Caco-2 (cell line): ENCODE measurements at places on chromosomes 16 and 17. TPM values are rescaled to one million over a fixed set of nuclear protein-coding genes. Genes with fewer than 3 reads are reported as not detected.
A peak's percentile ranks its signal among the peaks of the same experiment; 100 is the strongest.

DNA sequence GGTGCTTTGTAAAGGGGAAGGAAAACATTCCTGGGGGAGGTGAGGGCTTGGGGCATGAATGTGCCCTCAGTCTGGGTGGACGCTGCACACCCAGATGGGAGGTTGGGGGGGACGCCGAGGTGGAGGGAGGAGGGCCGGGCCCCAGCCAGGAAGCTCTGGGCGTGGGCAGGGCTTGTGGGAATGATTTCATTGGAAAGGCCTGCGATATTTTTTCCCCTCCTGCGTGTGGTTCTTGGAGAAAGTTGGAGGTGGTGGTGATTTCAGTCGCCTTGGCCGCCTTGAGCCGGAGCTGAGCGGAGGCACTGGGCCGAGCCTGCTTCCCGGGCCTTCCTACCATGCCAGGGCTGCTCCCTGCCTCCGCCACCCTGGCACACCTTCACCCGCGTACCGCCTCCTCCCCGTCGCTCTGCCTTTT, 26.4 kb upstream of the CLEC18A start:
- H3K27ac ChIP-seq = no peak overlapping the region
- DNase-seq = no peak
- H3K27me3 ChIP-seq = no peaks in the 10 kb centered on the region
- no peak overlapping the region for H3K4me3 ChIP-seq

- peaks cover 4% of the 10 kb centered on the region; the same call in 1 of the 2 replicates for H3K4me1 ChIP-seq
- H3K4me3 ChIP-seq = no peak overlapping the region
- no peaks in the 10 kb centered on the region for H3K36me3 ChIP-seq
- no peaks in the 10 kb centered on the region for H3K27me3 ChIP-seq
- no peak for DNase-seq
These were observed 5.7 kb downstream of the GPR179 start for GRCh38 chr17:38338053-38338452.

DNA sequence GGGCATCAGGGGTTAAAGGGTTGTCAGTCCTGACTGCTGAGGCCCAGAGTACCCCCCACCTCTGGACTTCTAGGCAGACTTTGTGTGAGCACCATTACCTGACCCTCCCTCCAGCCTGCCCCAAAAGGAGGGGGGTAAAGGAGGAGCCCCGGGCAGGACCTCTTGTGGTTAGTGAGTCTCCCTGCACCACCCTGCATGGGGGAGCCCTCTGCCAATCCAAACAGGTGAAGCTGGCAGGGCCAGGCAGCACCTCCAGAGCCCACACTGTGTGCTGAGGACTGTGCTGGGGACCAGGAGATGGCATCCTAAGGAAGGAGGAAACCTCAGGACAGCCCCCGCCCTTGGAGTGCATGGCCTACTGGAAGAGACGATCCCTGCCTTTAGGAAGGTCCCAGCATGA, 2.6 kb upstream of the KRT14 start:
- no peaks in the 10 kb centered on the region for H3K4me1 ChIP-seq
- no peaks in the 10 kb centered on the region for H3K27me3 ChIP-seq
- no peaks in the 10 kb centered on the region for H3K36me3 ChIP-seq

- no peak overlapping the region for H3K27ac ChIP-seq
- no peak overlapping the region for H3K4me3 ChIP-seq
- H3K4me1 ChIP-seq = peaks cover 22% of the 10 kb centered on the region
These were observed 5.7 kb downstream of the ZNF319 start for GRCh38 chr16:57994778-57995177.

DNA sequence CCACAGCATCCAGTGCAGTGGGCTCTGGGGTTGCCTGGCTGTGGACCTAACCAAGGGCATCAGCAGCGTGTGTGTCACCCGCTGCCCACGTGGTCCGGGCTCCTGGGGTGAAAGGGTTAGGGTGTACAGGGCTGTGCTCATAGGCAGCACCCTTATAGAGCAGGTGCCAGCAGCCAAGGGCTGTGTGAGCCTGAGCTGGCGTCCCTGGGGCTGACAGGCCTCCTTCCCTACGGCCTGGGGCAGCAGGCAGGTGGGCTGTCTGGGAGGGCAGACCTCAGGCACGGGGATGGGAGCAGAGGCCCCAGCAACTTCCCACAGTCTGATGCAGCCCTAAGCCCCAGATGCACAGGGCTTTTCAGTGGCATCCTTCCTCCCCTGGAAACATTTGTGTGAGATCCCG, 13.9 kb downstream of the CD300A start:
- H3K27ac ChIP-seq = no peak overlapping the region
- no peak for DNase-seq
- no peaks in the 10 kb centered on the region for H3K4me1 ChIP-seq
- no peak overlapping the region for H3K4me3 ChIP-seq
- H3K27me3 ChIP-seq = no peaks in the 10 kb centered on the region
- H3K36me3 ChIP-seq = no peaks in the 10 kb centered on the region

- H3K27me3 ChIP-seq = no peaks in the 10 kb centered on the region
- H3K4me3 ChIP-seq = no peak overlapping the region
- peaks cover 6% of the 10 kb centered on the region; the same call in 1 of the 2 replicates for H3K4me1 ChIP-seq
- no peak overlapping the region for H3K27ac ChIP-seq
- DNase-seq = peak; percentile 77
- no peaks in the 10 kb centered on the region for H3K36me3 ChIP-seq
These were observed 14.0 kb downstream of the FMNL1 start for GRCh38 chr17:45235416-45236281.

GRCh38 chr17:75540923-75541503, 15.5 kb downstream of the LLGL2 start:
- no peak for DNase-seq
- H3K4me3 ChIP-seq = no peak overlapping the region
- no peaks in the 10 kb centered on the region for H3K27me3 ChIP-seq
- H3K4me1 ChIP-seq = peaks cover 31% of the 10 kb centered on the region
- H3K36me3 ChIP-seq = peaks cover 1% of the 10 kb centered on the region

DNA sequence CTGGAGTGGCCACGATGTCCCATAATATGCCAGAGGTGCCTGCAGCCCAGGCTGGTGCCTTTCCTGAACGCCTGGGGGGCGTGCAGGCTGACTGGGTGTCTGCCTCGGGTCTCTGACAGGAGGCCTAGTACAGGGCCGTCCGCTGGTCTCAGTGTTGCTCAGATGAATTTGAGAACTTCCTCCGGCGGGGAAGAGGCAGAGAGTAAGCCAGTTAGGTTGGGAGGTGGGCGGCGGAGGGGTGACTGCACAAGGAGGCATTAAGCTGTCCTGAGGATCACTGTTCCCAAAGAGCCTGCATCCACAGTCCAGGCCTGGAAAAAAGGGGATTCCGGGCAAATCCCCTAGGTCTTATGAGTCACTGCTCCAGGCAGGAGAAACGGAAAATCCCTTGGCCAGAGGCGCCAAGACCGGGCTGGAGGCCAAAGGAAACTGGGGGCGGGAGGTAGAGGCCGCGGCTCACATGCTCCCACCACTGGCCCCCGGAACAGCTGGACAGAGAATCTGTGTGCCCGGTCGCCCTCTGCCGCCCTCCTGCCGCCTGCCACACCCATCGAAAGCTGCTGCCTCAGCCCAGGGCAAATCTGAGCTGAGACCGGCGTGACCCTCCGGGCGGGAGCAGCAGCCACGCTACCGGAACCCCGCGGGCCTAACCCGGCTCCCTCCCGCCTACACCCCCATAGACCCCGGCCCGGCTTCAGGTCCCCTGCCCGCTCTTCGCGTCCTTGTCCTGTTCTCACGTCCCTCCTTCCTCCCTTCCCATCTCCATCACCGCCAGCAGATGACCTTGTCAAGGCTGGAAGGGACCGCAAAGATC, 1.2 kb downstream of the TRIM47 start:
- no peak overlapping the region for H3K27ac ChIP-seq
- no peak for DNase-seq
- H3K4me1 ChIP-seq = peaks cover 22% of the 10 kb centered on the region
- no peaks in the 10 kb centered on the region; the same call in 1 of the 2 replicates for H3K27me3 ChIP-seq
- H3K36me3 ChIP-seq = no peaks in the 10 kb centered on the region

DNA sequence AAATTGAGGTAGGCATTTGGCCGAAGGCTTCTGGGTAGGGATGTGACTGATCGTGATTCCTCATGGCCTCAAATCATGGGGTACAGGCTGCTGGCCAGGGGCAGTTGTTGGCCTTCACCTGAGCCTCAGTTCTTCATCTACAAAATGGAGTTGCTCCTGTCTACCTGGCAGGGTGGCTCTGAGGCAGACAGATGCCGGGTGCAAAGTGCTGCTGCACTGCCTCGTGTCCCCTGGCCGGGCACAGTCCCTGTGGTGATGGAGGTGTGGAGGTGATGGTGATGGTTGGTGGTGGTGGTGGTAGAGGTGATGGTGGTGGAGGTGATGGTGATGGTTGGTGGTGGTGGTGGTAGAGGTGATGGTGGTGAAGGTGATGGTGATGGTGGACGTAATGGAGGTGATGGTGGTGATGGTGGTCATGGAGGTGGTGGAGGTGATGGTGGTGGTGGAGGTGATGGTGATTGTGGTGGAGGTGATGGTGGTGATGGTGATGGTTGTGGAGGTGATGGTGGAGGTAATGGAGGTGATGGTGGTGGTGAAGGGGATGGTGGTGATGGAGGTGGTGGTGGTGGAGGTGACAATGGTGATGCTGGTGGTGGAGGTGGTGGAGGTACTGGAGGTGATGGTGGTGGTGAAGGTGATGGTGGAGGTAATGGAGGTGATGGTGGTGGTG, 52.6 kb downstream of the RNF213 start:
- H3K36me3 ChIP-seq = peaks cover 2% of the 10 kb centered on the region; the same call in 1 of the 2 replicates
- DNase-seq = no peak
- H3K4me3 ChIP-seq = no peak overlapping the region

DNA sequence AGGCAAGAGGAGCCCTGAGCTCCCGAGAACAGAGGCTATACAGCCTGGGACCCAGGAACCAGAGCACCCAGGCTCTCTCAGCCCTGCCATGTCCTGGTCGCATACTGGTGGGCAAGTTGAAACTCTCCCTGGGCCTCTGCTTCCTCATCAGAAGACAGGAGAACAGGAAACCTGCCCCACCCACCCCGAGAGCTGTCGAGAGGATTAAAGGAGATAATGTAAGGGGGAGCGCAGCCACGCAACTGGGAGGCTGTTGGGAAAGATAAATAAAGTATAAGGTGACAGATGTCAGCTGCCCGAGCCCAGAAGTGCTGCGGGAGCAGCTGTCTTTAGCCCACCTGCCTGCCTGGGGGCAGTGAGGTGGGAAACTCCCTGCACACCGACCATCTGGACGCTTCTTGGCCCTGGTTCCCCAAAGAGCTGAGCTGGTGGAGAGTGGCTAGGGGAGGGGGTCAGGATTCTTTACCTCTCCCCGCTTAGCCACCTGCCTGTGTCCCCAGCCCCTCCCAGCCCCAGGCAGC, 6.8 kb downstream of the KIF19 start:
- no peak overlapping the region for H3K27ac ChIP-seq
- no peaks in the 10 kb centered on the region for H3K27me3 ChIP-seq
- peaks cover 6% of the 10 kb centered on the region; the same call in 1 of the 2 replicates for H3K4me1 ChIP-seq
- no peak for DNase-seq

DNA sequence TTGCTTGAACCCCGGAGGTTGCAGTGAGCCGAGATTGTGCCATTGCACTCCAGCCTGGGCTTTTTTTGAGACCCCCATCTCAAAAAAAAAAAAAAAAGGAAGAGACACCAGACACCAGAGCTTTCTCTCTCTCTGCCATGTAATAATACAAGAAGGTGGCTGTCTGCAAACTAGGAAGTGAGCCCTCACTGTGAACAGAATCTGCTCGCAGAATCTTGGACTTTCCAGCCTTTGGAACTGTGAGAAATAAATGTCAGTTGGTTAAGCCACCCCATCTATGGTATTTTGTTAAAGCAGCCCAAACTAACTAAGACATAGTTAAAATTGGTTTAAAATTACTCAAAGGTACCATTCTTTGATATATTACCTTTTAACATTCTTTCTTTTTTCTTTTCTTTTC, 10.1 kb upstream of the STX1B start:
- no peaks in the 10 kb centered on the region for H3K27me3 ChIP-seq
- no peaks in the 10 kb centered on the region for H3K36me3 ChIP-seq
- no peak overlapping the region for H3K4me3 ChIP-seq
- DNase-seq = no peak

GRCh38 chr16:15653227-15653626, 3.2 kb downstream of the NDE1 start:
- no peak overlapping the region for H3K4me3 ChIP-seq
- H3K27me3 ChIP-seq = no peaks in the 10 kb centered on the region
- H3K27ac ChIP-seq = no peak overlapping the region
- peaks cover 4% of the 10 kb centered on the region for H3K4me1 ChIP-seq
- H3K36me3 ChIP-seq = peaks cover 2% of the 10 kb centered on the region; the same call in 1 of the 2 replicates

DNA sequence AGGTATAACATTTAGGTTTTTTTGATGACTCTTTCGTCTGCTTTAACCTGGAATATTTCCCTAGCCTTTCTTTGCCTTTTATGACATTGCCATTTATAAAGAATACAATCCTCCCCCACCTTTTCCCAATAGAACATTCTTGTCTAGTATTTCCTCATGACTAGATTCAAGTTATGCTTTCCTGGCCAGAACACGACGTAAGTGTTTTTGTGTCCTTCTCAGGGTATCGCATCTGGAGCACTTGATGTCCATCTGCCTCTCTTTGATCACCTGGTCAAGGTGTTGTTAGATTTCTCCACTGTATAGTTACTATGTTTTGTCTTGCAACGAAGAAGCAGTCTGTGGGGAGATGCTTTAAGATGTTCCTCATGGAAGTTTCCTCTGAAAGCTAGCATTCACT, 87.4 kb downstream of the MSI2 start:
- no peak for DNase-seq
- H3K4me3 ChIP-seq = no peak overlapping the region
- no peaks in the 10 kb centered on the region for H3K27me3 ChIP-seq
- no peaks in the 10 kb centered on the region; the same call in 1 of the 2 replicates for H3K4me1 ChIP-seq
- H3K27ac ChIP-seq = no peak overlapping the region
- peaks cover 1% of the 10 kb centered on the region for H3K36me3 ChIP-seq

GRCh38 chr16:85158743-85159178, 46.5 kb upstream of the CIBAR2 start:
- H3K4me3 ChIP-seq = no peak overlapping the region
- no peaks in the 10 kb centered on the region for H3K27me3 ChIP-seq
- H3K27ac ChIP-seq = no peak overlapping the region

- H3K27me3 ChIP-seq = no peaks in the 10 kb centered on the region
- H3K27ac ChIP-seq = peak overlapping the region; percentile 97
- H3K4me1 ChIP-seq = peaks cover 69% of the 10 kb centered on the region
- peak overlapping the region; percentile 2; the same call in 1 of the 2 replicates for H3K4me3 ChIP-seq
- H3K36me3 ChIP-seq = no peaks in the 10 kb centered on the region
These were observed 23.0 kb downstream of the ARHGAP23 start for GRCh38 chr17:38451030-38451839.

- H3K4me3 ChIP-seq = no peak overlapping the region
- DNase-seq = no peak
- H3K27me3 ChIP-seq = no peaks in the 10 kb centered on the region
- H3K4me1 ChIP-seq = no peaks in the 10 kb centered on the region
- peak overlapping the region; percentile 29 for H3K27ac ChIP-seq
These were observed 21.1 kb downstream of the CLUH start for GRCh38 chr17:2690165-2691068.

- DNase-seq = no peak
- H3K27me3 ChIP-seq = no peaks in the 10 kb centered on the region
- H3K36me3 ChIP-seq = no peaks in the 10 kb centered on the region
- H3K27ac ChIP-seq = no peak overlapping the region
- H3K4me3 ChIP-seq = no peak overlapping the region
These were observed 25.2 kb upstream of the HEATR6 start for GRCh38 chr17:60103957-60104356.

- H3K27me3 ChIP-seq = no peaks in the 10 kb centered on the region
- H3K27ac ChIP-seq = peak overlapping the region; percentile 47
- DNase-seq = peak; percentile 78
- no peak overlapping the region for H3K4me3 ChIP-seq
- H3K4me1 ChIP-seq = peaks cover 49% of the 10 kb centered on the region
These were observed 12.6 kb downstream of the THRA start for GRCh38 chr17:40075201-40075941.

SLC43A2 gene
- total RNA-seq = 33.9 and 39.3 TPM in 2 replicates

NEUROD2 gene
- total RNA-seq = not detected in 2 replicates

ANKRD40CL gene
- 11.2 and 11.4 TPM in 2 replicates for total RNA-seq

PRPF8 gene
- total RNA-seq = 398 and 430 TPM in 2 replicates

ITGB4 gene
- 50.8 and 55.4 TPM in 2 replicates for total RNA-seq

SLC2A4 gene
- total RNA-seq = 0.35 and 0.88 TPM in 2 replicates

MYO18A gene
- 47.1 and 55.5 TPM in 2 replicates for total RNA-seq

C16orf74 gene
- 3.8 and 4.0 TPM in 2 replicates for total RNA-seq

DLX4 gene
- total RNA-seq = 27.0 and 33.1 TPM in 2 replicates

TEKT5 gene
- total RNA-seq = not detected in 2 replicates
